ENCODE measurements at places on chromosomes 6 and 20.

DNA sequence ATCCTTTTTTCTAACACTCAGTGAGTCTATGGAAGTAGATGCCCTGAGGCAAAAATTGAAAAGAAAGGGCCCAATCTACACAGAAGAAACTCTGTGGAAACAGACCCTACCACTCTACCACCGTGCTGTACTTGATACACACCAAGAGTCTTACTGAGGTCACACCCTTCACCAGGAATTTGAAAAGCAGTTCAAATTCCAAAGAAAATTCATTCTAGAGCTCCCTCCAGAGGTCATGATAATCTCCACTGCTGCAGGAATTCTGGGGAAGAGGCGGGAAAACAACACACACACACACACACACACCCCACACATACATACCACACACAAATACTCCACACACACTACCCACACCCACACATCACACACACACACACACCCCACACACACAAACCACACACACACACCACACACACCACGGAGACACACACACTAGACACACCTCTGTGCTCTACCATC lies 336.8 kb downstream of the HDGFL1 start:
- no peak for DNase-seq

DNA sequence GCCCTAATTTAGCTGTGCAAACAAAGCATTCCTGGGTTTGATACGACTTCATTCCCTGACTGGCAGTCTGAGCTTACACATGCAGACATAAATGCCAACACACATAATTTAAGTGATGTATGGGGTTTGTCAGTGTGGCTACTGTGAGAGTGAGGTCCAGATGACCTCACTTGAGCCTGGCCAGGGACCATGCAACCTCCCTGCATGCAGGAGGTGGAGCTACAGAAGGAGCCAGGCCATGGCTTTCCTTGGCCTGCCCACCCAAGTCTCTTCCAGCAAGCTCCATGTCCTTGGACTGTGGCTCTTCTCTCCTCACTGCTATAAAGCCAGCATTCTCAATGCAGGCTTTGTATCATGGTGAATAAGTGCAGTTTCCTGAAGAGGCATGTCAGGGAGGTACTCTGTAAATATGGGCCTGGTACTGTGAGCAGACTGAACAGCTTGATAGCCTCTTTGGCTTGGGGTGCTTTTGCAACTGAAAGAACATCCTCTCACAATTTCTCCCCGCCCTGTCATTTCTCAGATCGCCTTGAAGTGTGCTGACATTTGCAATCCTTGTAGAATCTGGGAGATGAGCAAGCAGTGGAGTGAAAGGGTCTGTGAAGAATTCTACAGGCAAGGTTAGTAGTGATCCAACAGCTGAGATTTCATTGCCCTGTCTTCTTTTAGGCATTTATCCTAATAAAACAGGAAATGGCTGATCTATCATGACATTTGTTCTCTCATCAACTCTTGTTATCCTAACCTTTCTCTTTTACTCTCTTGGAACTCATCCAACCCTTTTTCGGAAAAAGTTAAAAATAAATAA lies 69.2 kb downstream of the MTFR2 start:
- DNase-seq: no peak

DNA sequence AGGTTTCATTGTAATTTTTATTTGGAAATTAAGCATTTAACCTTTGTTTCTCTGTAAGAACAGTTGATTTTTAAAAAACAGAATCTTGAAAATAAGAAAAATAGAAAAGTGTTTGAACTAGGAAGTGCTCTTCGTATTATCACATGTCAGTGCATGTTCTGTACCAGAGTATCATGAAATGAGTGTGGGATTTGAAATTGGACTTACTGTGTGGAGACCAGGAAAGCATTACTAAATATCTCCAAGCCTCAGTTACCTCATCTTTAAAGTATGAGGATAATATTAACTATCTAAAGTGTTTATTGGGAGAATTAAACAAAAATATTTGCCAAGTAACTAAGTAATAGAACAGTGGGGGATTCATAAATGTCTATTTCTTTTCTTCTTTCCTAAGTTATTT lies 156.9 kb upstream of the FLRT3 start:
- no peak for DNase-seq

GRCh38 chr6:45094831-45095230 lies 233.3 kb upstream of the RUNX2 start:
- no peak for DNase-seq

GRCh38 chr6:31940256-31940664 lies 5.6 kb upstream of the CFB start:
- no peak for DNase-seq

- no peak for DNase-seq
Measured at GRCh38 chr6:124775121-124775520, 187.1 kb upstream of the RNF217 start.

Measured in cortex of kidney (tissue), 1 donor.